ENCODE measurements at places on chromosomes 2 and 18. TPM values are rescaled to one million over a fixed set of nuclear protein-coding genes. Genes with fewer than 3 reads are reported as not detected.

DNA sequence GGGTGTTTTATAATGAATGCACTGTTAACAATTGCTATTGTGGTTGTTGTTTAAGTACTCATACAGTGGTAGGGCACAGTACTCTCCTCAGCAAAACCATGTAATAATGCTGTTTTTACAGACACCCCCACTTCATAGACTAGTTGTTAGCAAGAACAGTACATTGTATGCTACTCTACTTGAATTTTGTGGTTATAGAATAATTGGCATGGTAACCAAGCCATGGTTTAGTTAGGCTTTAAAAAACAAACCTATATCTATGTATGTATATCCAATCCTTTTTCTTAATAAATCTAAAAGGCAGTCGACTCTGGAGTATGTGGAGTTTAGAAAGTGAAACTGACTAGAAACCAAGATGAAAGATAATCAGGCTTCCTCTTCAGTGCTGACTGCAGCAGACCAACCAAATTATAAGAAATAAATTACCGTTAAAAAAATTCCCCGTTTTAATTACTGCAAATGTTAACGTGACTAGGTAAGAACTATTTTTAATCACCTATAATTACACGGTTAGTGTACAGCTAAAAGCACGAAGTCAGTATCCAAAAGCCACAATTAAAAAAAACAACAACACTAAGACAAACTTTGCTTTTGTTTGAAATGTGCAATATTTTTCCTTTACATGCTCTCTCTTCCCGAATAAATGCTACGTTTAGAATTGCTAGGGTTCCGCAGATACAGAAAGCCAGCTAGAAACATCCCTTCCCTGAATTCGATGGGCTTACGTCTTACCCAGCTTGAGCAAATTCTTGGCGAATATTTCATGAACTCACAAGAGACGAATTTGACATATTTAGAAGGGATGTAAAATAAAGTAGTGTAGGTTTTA is 113.3 kb upstream of the SERTAD2 start:
- no peak overlapping the region for H3K4me3 ChIP-seq
- peaks cover 11% of the 10 kb centered on the region for H3K4me1 ChIP-seq
- H3K27me3 ChIP-seq: no peaks in the 10 kb centered on the region
- DNase-seq: peak; percentile 83

Gene POTEJ
- not detected for polyA plus RNA-seq

DNA sequence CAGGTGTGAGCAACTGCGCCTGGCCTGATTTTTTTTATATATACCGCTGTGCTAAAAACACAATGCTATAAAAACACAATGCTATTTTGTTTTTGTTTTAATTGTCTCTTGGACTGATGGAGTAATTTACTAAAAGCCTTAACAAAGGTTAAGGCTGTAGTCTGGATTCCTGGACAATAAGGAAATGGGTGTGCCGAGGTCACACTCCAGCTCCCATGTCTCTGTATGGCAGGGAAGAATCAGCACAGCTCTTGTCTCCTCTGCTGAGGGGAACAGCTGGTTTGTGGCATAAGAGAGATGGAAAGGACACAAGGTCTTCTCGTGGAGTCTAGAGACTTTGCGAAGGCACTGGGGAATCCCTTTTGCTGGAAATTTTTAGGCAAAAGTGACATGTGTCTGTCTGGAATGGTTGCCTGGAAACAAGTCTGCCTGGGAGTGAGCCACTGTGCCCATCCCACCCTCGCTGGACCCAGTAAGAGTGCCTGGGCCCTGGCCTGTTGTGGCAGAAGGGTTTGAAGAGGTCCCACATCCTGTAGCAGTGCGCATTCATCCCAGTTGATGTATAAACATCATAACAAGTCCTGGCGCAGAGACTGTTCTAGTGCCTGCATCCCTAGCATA is 73.1 kb downstream of the MAPK4 start:
- H3K27ac ChIP-seq: no peak overlapping the region
- DNase-seq: no peak
- no peaks in the 10 kb centered on the region for H3K4me1 ChIP-seq
- no peaks in the 10 kb centered on the region for H3K36me3 ChIP-seq
- H3K4me3 ChIP-seq: no peak overlapping the region

Gene PROC
- polyA plus RNA-seq: 0.10 TPM

DNA sequence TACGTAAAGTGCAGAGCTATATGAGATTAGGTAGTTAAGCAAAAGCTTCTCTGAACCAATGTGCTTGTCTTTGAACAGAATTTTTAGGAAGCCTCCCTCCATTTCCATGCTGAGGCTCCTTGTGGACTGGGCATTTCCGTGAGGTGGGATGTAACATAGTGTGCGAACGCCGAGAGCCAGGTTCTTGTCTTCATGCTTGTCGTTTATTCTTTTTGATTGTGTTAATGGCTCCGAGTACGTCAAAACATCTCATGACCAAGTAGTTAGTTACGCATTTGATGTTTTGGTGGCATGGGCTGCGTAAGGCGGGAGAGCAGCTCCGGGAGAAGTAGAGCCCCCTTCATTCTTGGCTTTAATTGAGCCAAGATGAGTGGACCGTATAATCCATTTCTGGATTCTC is 32.9 kb downstream of the DGKD start:
- H3K36me3 ChIP-seq: peaks cover 5% of the 10 kb centered on the region
- H3K27ac ChIP-seq: peak overlapping the region; percentile 81
- H3K4me1 ChIP-seq: peaks cover 26% of the 10 kb centered on the region
- no peak for DNase-seq

GRCh38 chr2:28296243-28296642 is 96.4 kb upstream of the FOSL2 start:
- H3K4me3 ChIP-seq: no peak overlapping the region
- H3K4me1 ChIP-seq: no peaks in the 10 kb centered on the region
- no peaks in the 10 kb centered on the region for H3K27me3 ChIP-seq
- H3K27ac ChIP-seq: no peak overlapping the region

GRCh38 chr18:54210463-54210862 is 14.0 kb downstream of the MBD2 start:
- H3K36me3 ChIP-seq: no peaks in the 10 kb centered on the region
- no peak overlapping the region for H3K27ac ChIP-seq
- H3K4me3 ChIP-seq: no peak overlapping the region
- peaks cover 9% of the 10 kb centered on the region for H3K4me1 ChIP-seq

GRCh38 chr18:74023220-74023619 is 124.4 kb downstream of the FBXO15 start:
- no peaks in the 10 kb centered on the region for H3K27me3 ChIP-seq
- H3K27ac ChIP-seq: no peak overlapping the region
- no peak for DNase-seq

GRCh38 chr2:166944909-166945308 is 56.6 kb downstream of the XIRP2 start:
- no peaks in the 10 kb centered on the region for H3K36me3 ChIP-seq
- H3K27me3 ChIP-seq: no peaks in the 10 kb centered on the region
- no peak overlapping the region for H3K27ac ChIP-seq
- no peaks in the 10 kb centered on the region for H3K4me1 ChIP-seq
- DNase-seq: no peak
- H3K4me3 ChIP-seq: no peak overlapping the region

Gene FIGN
- 0.42 TPM for polyA plus RNA-seq

Gene LRRC30
- polyA plus RNA-seq: not detected

GRCh38 chr2:3465844-3466481 is 53.4 kb downstream of the ADI1 start:
- peaks cover 31% of the 10 kb centered on the region for H3K36me3 ChIP-seq
- H3K4me3 ChIP-seq: no peak overlapping the region
- no peaks in the 10 kb centered on the region for H3K27me3 ChIP-seq
- DNase-seq: no peak
- no peak overlapping the region for H3K27ac ChIP-seq

GRCh38 chr18:49853011-49853410 is 39.7 kb upstream of the ACAA2 start:
- no peak overlapping the region for H3K4me3 ChIP-seq
- no peak for DNase-seq
- H3K4me1 ChIP-seq: no peaks in the 10 kb centered on the region
- no peak overlapping the region for H3K27ac ChIP-seq
- H3K27me3 ChIP-seq: no peaks in the 10 kb centered on the region

- H3K27ac ChIP-seq: peak overlapping the region; percentile 66
- no peaks in the 10 kb centered on the region for H3K27me3 ChIP-seq
- H3K36me3 ChIP-seq: no peaks in the 10 kb centered on the region
- peaks cover 31% of the 10 kb centered on the region for H3K4me1 ChIP-seq
- no peak for DNase-seq
- H3K4me3 ChIP-seq: no peak overlapping the region
These were observed 56.2 kb downstream of the UXS1 start for GRCh38 chr2:106137731-106138521.

Gene TUBA4B
- polyA plus RNA-seq: 8.7 TPM

Gene RAB31
- polyA plus RNA-seq: 21.5 TPM

DNA sequence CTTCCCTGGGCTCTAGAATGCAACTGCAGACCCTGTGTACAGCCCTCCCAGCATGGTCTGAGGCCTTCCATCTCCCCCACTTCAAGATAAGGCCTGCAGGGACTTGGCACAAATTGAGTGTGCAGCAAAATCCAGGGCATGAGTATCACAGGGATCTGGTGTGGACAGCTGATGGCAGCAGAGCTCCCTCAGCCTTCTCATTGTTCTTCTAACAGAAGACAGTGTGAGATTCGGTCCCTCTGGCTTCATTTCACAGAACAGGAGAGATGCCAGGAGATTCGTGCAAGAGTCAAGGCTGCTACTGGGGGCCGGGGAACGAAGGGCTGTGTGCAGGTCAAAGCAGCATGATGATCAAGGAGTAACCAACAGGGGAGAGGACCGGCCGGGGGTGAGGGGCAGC is 85.8 kb downstream of the UXS1 start:
- H3K36me3 ChIP-seq: peaks cover 14% of the 10 kb centered on the region
- peak; percentile 70 for DNase-seq
- H3K27me3 ChIP-seq: no peaks in the 10 kb centered on the region
